ENCODE measurements at places on chromosomes 1 and 21.

- DNase-seq = no peak
Measured at GRCh38 chr1:51851882-51852396, 26.6 kb downstream of the NRDC start.

GRCh38 chr1:61887931-61888564, 145.8 kb downstream of the PATJ start:
- DNase-seq = no peak

DNA sequence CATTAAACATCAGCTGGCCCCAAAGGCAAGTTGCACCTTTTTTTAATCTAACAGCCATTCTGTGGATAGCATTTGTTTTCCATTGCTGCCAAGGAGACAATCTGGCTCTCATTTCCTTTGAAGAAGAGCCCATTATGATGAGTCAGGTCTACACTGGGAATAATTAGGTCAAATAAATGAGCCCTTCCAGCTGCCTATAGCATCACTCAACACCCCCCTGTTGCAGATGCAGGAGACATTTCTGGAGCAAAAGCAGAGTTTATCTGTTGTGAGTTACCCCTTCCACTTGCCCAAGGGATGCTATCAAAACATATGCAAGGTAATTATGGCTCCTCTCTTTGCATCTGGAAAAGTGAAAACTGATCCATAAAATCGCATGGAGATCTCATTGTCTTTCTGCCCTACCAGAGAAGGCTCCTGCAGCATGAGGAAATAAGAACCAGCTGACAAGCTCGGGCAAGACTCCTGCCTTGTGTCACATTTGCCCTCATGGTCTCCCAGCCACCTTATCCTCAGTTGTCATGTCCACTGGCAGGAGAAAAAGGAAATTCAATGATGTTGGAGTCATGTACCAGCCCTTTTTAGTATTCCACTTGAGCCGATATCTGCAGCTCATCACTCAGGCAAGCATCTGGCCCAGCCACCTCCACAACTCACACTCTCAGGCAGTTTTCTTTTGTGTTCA, 135.9 kb downstream of the SLC30A10 start:
- no peak for DNase-seq

DNA sequence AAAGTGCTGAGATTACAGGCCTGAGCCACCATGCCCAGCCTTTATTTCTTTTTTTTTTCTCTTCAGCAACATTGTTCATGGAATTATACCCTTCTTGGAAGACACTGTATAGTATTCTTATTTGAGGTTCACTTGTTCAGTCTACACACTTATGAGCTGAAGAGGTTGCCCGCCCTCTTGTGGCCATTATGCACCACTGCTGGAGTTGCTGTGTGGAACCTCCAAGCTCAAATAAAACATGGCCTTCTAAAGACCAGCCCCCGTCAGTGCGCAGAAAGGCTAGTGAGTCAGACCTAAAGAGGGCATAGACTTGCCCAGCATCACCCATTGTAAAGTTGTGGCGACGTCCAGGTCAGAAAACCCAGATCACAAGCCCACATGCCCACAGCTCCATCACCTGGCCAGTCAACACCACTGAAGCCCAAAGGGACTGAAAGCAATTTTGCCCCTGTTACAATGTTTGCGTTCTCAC, 20.4 kb downstream of the LURAP1 start:
- DNase-seq = peak; percentile 16

DNA sequence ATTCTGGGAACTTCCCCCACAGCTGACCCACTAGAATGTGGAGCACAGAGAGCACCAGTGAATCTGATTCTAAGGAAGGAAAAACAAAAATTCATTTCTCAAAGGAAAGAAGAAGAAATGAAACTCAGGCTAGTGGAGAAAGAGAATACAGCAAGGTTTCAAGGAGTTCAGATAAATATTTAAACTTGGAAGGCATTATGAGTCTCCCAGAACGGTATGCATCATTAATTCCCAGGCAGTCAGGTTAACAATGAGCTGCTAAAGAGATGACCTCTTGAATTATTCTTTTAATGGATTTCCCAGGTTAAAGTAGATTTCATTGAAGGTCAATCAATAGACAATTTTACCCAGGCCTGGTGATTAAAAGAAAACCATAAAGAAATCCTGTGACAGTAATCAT, 103.6 kb upstream of the KAZN start:
- DNase-seq = no peak

DNA sequence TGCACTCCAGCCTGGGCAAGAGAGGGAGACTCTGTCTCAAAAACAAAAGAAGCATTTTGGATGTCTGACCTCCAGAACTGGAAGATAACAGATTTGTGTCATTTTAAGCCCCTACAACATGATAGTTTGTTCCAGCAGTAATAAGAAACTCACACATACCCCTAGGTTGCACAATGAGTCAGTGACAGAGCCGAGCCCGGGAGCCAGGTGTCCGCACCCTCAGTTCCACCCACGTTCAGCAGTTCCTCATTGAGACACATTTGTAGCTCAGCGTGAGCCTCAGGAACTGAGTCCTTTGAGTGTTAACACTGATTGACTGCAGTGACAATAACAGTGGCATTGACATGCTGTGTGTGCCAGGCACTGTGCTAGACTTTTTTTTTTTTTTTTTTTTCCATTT, 19.8 kb downstream of the LRRC38 start:
- DNase-seq = no peak

DNA sequence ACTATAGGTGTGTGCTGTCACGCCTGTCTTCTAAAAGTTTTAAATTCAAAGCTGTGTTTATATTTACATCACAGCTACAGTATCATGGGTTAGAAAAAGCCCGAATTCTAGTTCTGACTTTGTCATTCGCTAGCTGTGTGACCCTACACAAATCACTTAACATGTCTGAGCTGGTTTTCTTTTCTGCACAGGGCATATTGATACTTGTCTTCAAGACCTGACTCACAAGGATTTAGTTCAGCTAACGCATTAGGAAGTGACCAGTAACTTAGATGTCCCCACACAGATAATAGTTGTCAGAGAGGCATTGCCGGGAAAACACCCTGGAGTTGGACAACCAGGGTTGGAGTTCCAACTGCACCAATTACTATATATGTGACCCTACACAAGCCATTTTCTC, 25.9 kb downstream of the GIPC2 start:
- DNase-seq = no peak

DNA sequence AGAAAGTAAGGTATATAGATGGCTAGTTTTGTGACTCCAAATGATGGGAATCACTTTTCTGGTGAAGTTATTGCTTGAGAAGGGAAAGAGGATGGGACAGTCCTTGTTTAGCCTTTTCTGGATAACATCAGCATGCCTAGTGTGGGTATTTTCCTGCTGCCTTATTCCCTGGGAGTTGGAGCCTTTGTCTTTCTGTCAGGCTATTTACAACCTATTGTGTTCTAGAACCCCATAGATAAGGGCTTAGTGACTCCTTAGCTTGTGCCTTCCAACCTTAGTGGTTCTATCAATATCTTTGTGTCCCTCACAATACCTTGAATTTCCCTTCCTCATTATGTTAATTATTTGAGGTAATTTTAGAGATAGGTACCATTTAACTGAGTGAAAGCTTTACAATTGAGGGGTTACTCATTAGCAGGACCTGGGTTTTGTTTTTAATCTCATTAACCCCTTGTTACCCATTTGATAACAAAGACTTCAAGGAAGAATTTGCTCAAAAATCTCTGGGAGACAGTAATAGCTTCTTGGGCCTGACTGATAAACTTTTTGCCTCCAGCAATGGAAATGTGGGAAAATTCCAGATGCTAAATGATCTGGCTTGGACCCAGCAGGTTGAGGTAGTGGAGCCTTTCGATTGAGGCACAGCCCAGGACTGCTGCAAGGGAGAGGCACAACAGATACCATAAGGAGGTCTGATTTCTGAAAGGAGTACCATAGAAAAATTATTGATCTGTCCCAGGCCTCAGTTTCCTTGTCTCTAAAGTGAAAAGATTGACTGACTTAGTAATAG, 49.0 kb downstream of the CACHD1 start:
- DNase-seq = no peak

- DNase-seq = no peak
Measured at GRCh38 chr1:164311377-164311776, 247.6 kb upstream of the PBX1 start.
